NCI-H524 (cell line): ENCODE measurements at places on chromosomes 16 and 17.
A peak's percentile ranks its signal among the peaks of the same experiment; 100 is the strongest.

GRCh38 chr17:47199627-47200324, 9.4 kb upstream of the MYL4 start:
- DNase-seq = no peak

DNA sequence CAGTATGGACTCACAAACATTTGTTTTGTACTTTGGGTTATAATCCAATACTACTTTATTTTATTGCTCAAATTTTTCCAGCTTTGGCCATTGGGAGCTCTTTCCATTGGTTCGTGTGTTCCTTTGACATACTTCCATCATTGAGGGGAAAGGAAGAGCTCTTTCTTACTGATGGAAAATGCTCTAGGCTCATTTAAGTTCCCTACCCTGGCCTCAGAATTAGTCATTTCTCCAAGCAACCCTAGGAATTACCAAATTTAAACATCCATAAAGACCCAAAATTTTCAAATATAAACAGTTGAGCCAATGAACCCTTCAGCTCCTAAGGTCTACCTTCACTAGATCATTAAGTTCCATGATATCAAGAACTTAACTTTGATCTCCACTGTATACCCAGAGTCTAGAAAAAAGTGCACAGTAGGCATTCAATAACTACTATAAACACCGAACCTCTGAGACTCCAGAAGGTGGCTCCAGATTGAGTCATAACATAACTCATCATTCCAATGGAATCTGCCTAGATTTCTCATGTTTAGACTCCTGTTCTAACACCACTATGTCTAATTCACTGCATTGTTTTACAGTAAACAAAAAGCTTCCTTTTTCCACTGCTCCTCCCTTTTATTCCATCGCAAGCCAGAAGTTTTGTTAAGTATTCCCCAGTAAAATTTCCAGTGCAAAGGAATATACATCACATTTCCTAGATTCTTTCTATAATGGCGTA, 39.0 kb downstream of the SMURF2 start:
- no peak for DNase-seq

DNA sequence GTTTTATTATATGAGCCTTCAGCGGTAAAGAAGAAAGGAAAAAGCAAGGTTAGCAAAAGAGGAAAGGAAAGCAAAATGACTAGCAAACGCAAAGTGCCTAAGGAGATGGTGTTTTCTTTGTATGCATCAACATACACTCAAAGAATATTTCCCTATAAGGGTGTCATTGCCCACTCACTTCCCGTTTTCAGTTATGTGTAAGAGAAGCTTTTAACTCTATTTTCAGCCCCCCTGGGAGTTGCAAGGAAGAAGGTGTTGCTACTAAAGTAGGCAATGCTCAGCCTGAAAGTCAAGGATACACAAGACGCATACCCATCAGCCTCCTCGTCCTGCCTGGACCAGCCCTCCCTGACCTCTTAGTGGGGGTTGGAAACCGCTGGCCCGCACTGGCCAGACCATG, 267.7 kb upstream of the ZFHX3 start:
- no peak for DNase-seq

DNA sequence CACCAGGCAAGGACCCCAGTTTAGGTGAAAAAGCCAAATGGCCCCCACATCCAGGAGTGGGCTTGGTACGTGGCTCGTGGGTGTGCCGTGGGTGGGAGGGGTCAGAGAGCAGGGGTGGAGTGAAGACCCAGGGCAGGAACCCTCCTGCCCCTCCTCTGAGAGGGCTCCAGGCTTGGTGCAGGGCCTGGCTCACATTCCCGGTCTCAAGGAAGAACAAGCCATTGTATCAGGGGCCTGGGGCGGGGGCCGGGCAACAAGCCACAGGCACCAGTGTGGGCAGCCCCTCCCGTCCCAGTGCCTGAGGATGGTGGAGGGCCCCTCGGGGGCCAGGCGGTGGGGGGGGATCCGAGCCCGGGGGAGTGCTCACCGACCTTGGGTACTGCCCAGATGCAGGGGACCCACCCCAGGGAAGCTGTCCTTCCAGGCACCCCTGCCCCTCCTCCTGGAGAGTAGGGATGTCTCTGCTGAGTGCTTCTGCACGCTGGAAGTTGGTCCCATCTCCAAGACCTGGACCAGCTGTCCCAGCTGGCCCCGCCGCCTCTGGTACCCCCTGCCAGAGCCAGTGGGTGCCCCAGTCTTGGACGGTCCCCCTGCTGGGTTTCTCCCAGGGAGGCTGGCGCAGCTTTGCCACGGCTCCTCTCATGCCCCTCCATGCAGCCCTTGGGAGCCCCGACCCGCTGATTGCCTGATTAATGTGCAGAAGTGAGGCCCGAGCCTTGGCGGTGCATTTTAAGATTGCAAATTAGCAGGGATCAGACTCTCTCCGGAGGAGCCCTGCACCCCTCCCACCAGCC, 83.7 kb downstream of the RTN4RL1 start:
- DNase-seq = no peak

DNA sequence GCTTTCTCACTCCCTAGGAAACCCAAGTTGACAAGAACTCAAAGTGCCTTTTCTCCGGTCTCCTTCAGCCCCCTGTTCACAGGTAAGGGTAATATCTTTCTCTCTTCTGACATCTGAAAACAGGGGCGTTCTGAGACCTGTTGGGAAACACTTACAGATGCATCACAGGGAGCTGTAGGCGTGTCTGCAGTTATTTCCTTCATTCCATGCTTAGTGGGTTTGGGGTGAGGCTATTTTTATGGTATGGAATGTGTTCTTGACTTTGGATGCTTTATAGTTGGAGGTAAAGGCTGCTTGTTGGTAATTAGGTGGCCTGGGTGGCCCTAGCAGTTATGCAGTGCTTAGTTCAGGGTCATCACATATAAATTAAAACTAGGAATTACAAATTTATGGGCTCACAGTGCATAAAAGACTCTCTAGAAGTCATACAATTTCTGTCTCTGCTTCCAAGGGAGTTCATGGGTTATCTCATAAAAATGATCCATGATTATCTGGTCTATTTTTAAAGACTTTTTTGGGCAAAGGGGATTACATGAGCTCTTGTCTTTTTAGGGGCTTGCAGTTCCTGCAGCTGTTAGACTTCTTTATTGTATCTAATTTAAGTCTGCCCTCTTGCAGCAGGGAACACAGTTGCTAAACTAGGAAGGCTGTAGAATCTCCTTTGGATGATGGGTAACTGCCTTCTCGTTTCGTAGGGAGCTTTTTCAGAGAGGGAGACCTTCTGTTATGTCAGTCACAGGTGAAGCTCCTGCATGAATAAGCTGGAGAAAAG, 10.2 kb downstream of the SOCS7 start:
- DNase-seq = no peak

GRCh38 chr17:6986676-6987075, 9.2 kb upstream of the ALOX12 start:
- no peak for DNase-seq

DNA sequence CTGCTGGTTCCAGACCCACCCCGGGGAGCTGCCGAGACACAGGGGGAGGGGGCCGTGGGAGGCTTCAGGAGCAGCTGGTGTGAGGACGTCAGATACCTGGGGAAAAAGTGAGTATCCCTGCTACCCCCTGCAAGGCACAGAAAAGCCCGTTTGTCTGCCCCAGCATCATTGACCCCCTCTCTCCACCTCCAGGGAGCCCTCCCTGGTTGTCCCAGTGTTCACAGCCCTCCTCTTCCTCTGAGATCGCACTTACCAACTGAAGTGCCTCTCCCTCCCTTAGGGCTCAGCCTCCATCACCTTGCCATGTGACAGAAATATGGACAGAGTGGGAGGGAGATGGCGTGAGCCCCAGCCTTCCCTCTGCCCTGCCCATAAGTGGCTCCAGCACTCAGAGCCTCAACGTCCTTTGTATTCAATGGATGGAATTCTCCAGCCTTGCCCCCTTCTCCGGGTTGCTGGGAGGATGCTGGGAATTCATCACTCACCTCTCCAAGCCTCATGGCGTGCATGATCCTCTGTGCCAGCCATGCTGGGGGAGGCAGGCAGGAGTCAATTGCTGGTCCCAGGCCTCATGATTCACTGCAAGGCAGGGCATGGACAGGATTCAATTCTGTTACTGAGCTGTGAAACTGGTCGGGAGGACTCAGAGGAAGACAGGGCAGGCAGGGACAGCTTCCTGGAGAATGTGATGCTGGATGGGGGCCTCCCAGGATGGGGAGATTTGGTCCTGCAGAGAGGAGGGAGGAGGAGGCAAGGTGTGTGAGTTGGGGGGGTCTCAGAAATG, 14.6 kb downstream of the SPNS3 start:
- no peak for DNase-seq

GRCh38 chr17:19363460-19364035, 1.0 kb upstream of the B9D1 start:
- DNase-seq = no peak

- DNase-seq = peak; percentile 81
Measured at GRCh38 chr17:32127158-32127897, 15.0 kb upstream of the RHOT1 start.

DNA sequence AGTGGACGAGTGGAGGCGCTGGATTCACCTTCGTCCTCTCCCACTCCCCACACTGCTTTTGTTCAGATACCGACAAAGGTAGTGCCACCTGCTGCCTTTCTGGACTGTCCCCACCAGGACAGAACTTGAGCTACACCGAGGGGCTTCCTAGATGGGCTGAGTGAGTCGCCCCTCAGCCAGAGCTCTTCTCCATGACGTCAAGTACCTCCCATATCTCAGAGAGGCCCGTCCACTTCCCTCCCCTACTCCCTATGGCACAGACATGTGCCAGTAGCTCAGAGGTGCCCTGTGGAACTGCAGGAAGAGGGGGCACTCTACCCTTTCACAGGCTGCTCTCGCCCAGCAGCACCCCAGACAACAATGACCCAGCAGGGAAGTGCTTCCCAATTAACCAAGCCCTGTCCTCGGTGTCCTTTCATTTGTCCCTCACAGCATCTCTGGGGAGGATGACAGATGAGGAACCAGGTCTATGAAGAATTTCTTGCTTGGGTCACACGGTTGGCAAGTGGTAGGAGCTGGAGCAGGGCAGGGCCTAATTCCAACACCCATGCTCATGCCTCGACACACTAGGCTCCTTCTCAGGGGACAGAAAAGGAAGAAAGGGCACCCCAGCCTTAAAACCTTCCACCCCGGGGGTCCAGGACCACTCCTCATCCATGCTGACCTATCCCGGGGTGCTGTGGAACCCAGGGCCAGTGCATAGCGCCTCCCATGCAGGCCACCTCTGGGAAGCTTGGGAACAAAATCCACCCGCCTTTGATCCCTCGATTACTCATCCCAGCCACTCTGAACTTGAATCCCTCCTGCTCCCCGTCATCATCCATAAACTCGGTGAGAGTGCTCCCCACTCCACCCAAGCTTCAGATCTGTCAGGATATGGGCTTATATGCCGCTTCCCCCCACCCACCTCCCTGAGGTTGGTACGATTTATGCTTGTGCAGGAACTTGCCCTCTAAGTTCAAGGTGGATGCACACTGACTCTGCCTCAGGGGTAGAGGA, 51.7 kb downstream of the WNT3 start:
- no peak for DNase-seq

DNA sequence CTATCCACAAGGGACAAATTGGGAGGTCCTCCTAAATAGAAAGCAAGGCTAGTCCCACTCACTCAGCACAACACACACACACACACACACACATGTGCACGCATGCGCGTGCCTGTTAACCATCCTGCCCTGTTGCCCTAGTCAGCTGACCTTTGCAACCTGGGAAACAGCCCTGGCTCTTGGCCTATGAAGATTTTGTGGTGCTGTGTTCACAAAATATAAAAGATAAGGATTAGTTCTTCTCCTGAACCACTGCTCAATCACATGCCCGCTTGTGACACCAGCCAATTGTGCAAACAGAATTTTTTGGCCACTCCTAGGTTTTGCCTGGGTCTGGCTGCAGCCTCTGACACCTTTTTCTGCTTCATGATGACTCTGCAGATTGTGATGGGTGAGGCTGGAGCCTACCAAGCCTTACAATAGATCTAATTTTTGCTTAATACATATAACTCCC, 3.3 kb upstream of the CES1 start:
- no peak for DNase-seq

DNA sequence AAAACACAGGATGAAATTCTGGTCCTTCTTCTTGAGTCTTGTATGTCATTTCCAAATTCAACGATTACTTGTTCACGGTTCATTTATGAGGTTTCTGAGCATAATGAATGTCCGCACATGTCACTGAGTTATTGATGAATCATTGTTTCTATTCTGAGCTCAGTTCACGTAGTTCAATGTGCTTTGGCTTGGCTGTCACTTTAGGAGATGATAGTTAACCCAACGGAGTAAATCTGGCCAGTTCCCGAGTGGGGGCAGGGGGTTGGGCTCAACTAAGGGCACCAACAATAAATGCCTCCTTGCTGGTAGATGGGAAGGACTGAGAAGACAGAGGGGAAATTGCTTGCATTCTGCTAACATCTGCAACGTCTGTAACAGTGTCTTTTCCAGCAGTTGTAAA, 239.4 kb upstream of the HSBP1 start:
- no peak for DNase-seq

DNA sequence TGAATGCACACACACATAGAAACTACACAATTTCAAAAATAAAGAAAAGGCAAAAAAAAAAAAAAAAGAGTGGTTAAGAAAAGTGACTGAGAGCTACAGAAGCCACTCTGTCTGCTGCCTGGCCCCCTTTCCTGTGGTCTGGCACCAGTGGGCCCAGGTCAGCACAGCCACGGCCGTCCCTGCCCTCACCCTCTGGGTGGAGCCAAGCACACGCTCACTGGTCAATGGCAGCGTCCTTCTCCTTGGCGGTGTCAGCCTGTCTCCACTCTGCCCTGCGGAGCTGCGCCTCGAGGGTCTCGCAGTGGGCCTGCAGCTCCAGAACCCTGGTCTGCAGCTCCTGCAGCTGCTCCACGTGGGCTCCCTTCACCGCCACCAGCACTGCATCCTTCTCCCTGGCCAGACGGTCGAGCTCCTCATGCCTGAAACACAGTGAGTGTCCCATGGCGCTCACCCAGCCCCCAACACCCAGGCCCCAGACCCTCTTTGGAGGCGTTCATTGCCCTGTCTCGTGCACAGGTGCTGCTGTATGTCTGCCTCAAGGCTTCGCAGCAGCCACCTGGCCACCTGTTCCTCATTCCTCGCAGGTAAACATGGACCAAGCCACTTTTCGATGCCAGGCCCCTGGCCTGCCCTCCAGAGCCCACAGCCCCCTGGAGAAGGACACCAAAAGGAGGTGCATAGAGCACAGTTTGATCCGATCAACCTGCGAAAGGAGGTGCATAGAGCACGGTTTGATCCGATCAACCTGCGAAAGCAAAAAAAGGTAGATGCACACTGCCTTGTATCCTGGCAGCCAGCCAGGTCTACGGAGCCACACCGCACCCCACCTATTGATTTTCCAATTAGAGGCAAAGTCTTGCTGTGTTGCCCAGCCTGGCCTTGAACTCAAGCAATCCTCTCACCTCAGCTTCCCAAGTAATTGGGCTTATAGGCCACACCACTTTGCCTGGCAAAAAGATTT, 24.4 kb downstream of the CCDC57 start:
- no peak for DNase-seq

GRCh38 chr16:75065149-75065505, 51.5 kb downstream of the LDHD start:
- no peak for DNase-seq
